ENCODE measurements at places on chromosomes 16 and 17. TPM values are rescaled to one million over a fixed set of nuclear protein-coding genes. Genes with fewer than 3 reads are reported as not detected.

Gene GJC1
- total RNA-seq, result 13.9 TPM

DNA sequence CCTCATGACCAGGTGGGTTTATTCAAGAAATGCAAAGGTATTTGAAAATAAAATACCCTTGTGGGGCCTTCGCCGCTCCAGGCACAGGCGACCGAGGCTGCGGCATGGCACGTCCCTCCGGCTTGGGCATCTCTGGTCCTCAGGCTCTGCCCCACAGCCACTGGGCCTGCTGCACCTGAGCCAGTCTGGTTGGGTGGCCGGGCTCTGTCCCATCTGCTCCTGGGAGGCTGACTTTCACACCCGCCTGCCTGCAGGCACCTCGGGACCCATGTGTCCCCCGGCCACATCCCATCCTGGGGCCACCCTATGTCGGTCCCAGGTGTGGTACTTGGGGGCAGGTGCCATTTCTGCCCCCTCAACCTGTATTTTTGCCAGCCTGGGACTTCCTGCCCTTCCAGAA, 20.9 kb downstream of the OSBPL7 start:
- DNase-seq, result no peak

DNA sequence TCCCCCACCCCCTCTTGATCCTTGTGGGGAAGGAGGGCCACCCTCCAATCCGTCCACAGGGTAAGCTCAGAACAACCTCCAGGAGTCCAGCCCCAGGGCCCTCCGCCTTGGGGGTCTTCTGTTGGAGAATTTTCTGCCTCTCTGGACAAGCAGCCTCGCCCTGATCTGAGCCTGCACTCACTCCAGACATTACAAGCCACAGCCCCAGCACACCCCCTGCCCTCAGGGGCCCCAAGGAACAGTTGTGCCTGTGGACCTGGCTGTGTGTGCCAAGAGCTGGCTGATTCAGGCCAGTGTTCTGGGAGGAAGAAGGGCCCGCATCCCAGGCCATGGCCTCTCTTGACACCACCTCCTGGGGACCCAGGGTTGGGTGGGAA, 477 bp upstream of the ARHGAP27 start:
- no peak for DNase-seq

DNA sequence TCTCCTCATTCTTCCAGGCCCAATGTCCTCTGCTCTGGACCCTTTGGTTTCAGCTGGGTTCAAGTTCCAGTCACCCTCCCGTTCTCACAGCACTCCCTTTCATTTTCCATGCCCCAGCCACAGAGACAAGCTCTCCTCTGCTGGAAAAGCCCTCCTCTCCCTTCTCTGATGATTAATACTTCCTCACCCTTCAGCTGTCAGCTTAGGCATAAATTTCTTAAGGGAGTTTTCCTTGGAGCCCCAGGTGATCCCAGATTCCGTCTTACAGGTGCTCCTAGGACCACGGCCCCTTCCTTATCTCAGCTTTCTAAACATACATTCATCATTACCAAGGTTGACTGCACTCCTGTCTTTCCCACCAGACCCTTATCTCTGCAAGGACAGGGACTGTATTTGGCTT, 10.4 kb downstream of the CHAD start:
- DNase-seq, result no peak

Data from heart right ventricle (tissue), 16 donors.